ENCODE measurements at places on chromosomes 13 and 19.

DNA sequence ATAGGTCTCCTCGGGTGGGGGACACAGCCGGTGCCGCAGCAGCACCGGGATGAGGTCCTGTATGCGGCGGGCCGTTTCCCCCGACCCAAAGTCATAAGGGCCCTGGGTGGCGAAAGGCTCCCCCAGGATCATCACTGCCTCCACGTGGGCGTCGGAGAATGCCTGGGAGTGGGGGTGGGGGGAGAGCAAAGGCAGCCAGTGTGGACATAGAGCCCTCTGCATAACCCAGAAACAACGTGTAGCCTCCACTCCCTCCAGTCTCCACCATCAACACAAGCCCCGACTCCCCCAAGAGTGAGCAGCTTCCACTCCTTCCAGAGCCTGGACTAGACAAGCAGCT is 1.7 kb upstream of the NUMBL start:
- DNase-seq: no peak

- DNase-seq: no peak
Measured at GRCh38 chr19:1407528-1408299, at the start of gene DAZAP1. DAZAP1 (plus strand) TSS chr19:1407586; CDS start chr19:1407774, 188 bp downstream.

- DNase-seq: no peak
Measured at GRCh38 chr13:48194379-48194754, 38.6 kb upstream of the ITM2B start.

DNA sequence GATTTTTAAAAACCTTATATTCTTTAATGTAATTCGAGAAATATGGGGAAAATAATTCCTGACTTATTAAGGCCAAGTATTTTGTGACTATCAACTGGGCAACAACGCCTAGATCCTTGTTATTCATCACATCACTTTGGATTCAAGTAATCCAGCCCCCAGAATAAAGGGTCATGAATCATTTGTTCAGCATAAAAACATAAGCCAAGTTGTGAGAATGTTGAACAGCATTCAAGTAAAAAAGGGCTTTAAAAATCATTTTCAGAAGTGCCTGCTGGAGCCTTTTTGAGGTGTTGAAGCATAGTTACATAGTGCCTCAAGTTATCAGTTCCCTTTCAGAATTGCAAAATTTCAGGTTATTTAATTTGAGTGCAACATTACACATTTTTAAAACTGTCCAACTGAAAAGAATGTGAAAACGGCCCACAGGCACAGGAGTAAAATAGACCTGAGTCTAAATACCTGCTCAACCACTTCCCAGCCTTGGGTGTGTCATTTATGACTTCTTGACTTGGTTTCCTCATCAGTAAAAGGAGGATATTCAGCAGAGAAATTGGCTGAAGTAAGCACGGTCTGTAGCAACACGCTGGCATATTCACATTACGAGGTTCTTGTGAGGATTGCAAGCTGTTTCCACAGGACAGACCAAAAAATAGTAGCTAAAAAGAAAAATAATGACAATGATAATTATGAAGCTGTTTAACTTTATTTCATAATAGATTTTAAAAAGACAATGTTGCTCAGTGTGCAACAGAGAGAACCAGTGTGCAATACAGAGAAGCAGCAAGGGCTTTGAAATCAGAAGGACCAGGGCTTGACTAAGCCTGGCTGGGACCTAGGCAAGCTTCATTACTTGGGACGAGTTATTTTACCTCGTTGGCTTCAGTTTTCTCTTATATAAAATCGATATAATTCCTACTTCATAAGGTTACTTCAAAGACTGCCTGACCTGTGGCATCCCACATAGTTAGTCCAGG is 56.6 kb downstream of the MBNL2 start:
- no peak for DNase-seq

DNA sequence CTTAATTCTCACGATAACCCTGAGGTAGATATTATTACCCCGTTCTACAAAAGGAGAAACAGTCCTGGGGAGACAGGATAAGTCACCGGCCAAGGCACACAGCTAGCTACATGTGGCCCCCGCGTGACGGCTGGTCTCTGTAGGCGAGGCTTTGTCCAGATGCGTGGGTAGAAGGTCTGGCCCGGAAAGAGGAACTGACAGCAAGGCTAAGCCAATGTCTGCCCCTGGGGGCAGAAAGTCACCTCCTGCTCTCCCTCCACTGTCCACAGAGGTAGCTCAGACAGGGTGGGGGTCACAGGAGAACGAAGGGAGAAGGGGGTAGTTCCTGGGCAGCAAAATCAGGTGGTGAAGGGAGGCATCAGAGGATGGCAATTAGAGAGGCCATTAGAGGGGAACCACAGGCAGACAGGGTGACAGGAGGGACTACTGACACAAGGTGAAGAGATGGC is 1.8 kb downstream of the APOC4 start:
- DNase-seq: no peak

DNA sequence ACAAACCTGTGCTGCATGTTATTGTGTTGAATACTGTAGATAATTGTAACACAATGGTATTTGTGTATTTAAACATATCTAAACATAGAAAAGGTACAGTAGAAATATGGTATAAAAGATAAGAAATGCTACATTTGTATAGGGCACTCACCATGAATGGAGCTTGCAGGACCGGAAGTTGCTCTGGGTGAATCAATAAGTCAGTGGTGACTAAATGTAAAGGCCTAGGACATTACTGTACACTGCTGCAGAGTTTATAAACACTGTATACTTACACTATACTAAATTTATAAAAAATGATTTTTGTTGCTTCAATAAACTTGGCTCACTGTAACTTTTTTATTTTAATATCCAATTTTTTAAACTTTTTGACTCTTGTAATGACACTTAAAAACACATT is 34.4 kb downstream of the LMO7 start:
- DNase-seq: no peak

- no peak for DNase-seq
Measured at GRCh38 chr13:64709079-64709478, 2521.1 kb downstream of the PCDH9 start.

Data from stimulated activated CD4-positive, alpha-beta T cell treated with anti-CD3 and anti-CD28 coated beads, Interleukin-12 subunit alpha, Interleukin-12 subunit beta, amount 100 ng/mL, for 48 hours (primary cell).